ENCODE measurements at places on chromosomes 12 and 14.

- no peak for DNase-seq
These were observed 338.2 kb downstream of the TRHDE start for GRCh38 chr12:72610342-72610741.

GRCh38 chr12:106112145-106112821, 26.5 kb downstream of the NUAK1 start:
- DNase-seq = no peak

DNA sequence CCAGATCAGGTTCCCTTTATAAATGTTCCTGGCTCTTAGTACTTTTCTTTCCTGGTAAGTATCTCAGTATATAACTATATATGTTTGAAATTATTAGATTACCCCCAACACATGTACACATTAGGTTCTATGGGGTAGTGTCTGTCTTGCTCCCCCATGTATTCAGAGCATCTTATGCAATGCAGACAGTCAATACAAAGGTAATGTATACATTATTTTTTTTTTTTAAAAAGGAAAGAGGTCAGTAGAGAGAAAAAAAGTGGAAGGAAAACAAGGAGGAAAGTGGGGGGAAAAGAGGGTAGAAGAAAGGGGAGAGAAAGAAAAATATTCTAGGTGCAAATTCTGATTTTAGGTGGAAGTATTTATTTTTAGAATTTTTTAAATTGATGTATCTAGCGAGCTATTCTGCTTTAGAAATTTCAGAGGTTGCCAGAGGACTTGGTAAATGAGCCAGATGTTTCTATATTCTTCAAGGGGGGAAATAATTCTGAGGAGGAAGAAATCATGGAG, 157.9 kb downstream of the STXBP6 start:
- DNase-seq = no peak

GRCh38 chr14:78170203-78170602, at the start of gene NRXN3:
Gene NRXN3, plus strand, starts transcription at chr14:78170373. Its CDS starts 72,721 bp downstream, at chr14:78243094.
- DNase-seq = no peak

GRCh38 chr14:66036547-66036946, 449.6 kb upstream of the CCDC196 start:
- no peak for DNase-seq

DNA sequence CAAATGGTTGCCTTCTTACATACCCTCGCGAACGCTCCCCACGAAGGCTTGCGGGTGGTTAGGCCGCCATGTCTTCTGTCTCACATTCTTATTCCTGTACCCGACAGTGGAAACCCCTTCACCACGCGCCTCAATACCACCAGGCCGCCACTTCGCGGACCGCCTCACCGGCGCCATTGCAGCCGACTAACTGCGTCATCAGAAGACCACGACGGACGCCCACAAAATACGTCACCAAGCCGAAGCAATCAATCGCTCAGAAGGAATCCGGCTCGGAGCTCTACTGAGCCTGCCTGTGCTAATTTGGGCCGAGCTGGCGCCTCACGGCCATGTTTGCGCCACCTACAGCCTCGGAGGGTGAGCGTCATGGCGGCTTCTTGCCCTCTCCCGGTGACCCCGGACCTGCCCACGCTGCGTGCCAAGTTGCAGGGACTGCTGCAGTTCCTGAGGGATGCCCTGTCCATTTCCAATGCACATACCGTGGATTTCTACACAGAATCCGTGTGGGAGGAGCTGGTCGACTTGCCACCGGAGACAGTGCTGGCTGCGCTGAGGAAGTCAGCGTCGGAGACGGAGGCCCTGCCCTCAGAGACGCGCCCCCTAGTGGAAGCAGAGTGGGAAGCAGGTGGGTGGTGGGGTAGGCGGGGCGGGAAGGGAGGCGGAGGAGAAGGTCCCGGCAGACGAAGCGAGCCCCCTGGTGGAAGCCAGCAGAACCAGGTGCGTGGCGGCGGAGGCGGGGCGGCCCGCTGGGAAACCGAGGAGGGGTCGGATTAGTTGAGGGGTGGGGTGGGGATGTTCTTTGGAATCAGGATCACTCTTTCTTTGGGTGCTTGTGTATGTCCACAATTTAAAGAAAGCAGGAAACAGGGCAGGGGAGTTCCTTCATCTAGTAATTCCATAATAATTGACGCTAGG, at the start of the genes CCDC59 and METTL25:
TSS of gene CCDC59 (minus strand) at position 188 of the 915 bp plus-strand sequence. CDS start at position 177, 11 bp downstream.
TSS of gene METTL25 (plus strand) at position 330 of the 915 bp plus-strand sequence. CDS start at position 367, 37 bp downstream.
- peak; percentile 98 for DNase-seq
